ENCODE measurements at places on chromosomes 16 and 17.
A peak's percentile ranks its signal among the peaks of the same experiment; 100 is the strongest.

DNA sequence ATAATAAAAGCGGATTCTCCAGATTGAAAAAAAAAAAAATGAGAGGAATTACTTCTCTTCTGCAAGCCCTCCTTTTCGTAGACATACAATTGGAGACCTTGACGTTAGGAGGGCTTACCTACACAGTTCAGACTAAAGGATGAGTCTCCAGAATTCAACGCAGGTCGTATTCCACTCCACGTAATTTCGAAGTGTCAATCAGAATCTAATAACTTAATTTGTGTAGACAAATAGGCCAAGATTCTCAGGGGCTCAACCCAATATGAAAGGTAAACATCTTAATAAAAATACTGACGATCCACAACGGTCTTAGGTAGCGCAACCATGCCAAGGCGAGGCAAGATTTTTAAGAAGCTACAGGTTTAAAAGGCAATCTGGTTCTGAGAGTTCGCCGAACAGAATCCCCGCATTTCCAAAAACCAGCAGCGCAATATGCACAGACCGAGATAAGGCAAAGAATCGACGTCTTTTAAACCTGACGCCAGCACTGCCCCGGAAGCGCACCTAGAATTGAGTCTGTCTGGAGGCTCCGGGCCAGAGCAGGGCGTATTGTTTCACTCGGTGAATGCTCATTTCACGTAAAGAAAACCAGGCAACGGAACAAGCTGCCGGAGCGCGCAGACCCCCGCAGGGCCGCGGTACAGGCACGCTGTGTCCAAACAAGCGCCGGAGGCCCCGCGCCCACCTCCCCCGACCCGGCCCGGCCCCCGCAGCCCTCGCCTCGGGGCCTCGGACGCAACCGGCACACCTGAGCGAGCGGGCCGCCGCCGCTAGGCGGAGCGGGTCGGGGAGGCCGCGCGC, 623 bp downstream of the MBTPS1 start:
- no peak for DNase-seq

- no peak for DNase-seq
Observed at GRCh38 chr17:32551186-32551955, 64.6 kb downstream of the CDK5R1 start.

- no peak for DNase-seq
Observed at GRCh38 chr17:12348476-12348875, 317.2 kb upstream of the MYOCD start.

- DNase-seq, result peak; percentile 44
Observed at GRCh38 chr16:22373662-22374310, 633 bp downstream of the CDR2 start.
